ENCODE measurements at places on chromosomes 5 and 9.

DNA sequence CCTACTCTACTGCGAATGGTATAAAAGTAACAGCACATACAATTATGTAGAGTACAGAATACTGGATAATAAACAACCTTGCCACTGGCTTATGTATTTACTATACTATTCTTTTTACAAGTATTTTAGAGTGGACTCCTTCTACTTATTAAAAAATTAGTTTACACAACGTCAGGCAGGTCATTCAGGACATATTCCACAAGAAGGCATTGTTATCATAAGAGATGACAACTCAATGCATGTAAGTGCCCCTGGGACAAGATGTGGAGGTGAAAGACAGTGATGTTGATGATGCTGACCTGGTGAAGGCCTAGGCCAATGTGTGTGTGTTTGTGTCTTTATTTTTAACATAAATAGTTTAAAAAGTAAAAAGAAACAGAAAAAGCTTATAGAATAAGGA, 421.7 kb downstream of the CDH12 start:
- DNase-seq = no peak

DNA sequence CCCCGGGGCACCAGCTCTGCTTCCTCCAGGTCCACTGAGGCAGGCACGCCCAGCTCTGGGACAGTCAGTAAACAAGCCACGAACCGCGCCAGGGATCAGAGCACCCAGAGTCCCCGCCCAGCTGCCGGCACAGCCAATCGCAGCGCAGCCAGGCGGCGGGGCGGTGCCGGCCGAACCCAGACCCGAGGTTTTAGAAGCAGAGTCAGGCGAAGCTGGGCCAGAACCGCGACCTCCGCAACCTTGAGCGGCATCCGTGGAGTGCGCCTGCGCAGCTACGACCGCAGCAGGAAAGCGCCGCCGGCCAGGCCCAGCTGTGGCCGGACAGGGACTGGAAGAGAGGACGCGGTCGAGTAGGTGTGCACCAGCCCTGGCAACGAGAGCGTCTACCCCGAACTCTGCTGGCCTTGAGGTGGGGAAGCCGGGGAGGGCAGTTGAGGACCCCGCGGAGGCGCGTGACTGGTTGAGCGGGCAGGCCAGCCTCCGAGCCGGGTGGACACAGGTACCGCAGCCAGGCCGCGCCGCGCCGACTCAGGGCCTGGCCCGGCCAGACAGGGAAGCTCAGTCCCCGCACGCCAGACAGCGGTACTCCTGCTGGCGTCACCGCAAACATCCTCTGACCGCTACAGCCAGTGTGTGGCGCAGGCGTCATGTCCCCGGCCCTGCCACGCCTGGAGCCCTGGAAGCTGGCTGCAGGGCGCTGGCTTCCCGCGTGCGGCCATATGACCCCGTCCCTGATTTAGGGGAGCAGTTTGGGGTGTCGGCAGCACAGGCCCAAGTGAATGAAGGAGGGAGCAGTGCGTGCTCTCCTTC, at the start of gene CTSL:
Gene CTSL (plus strand): TSS at position 220 of the 810 bp plus-strand sequence. CDS start 1,485 bp downstream, outside the sequence.
- peak; percentile 51 for DNase-seq

DNA sequence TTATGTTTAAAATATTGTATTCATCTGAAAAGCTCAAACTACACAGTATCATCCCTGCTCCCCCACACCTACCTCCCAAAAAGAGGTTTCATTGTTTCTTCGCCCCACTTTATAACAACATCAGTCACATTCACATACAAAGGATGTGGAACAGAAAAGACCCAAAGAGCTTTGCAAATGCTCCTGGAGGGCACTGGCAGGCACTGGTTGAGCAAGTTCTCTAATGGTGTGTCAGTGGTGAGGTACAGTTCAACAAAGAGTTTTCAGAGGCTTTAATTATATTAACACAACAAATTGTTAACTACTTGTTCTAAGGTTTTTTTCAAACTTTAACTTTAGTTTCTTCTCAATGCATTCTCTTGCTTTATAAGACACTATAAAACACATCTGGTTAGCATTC, 54.1 kb upstream of the ECM2 start:
- no peak for DNase-seq

DNA sequence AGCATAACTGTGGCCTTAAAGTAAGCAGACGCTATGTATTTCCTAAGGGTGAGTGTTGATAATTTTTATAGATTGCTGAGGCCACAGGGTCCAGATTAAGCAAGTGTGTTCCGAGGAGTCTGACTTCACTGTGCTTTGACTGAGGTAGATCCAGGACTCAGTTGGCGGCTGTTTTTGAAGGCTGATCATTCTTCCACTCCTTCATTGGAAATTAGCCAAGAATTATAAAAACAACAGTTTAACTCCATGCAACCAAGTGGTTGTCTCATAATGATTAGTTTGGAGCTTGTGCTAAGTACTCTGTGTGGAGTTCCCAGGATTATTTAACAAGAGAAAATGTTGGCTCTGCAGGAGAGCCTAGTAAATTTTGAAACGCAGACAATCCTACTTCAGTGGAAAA, 19.1 kb downstream of the IQGAP2 start:
- DNase-seq = no peak

DNA sequence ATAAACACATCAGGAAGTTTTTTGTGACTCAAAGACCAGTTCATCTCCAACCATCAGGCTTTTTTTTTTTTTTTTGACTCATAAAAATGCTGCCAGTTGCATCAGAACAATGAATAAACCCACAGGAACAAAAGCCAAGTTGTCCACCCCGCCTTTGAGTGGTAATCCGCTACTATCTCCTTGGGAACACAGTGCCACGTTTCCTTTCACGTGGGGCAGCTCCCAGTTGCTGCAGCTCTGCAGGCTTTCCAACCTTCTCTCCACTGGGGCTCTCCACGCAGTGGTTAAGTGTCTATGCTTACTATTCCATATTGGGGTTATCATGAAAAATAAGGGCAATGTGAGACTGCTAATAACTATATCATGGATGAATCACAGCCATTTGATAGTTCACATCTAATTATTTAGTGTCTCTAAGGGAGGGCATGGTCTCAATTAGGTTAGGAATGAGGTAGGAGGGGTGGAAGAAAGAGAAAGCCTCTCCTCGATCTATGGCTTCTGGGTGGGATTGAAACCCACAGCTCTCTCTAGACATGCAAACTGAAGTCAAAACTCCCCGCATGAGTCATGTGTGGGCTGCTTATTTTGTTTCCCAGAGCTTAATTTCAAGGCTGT, 55.8 kb upstream of the ACTBL2 start:
- DNase-seq = no peak

GRCh38 chr5:135051399-135051798, 17.4 kb upstream of the PITX1 start:
- no peak for DNase-seq

DNA sequence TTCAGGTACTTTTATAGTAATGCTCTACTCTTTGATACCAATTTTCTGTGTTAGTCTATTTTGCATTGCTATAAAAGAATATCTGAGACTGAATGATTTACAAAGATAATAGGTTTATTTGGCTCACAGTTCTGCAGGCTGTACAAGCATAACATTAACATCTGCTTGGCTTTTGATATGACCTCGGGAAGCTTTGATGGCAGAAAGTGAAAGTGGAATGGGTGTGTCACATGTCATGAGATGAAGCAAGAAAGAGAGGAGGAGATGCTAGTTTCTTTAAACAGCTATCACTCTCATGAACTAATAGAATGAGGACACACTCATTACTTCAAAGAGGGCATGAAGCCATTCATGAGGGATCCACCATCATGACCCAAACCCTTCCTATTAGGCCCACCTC, 270.9 kb upstream of the IL12B start:
- DNase-seq = no peak

GRCh38 chr5:3489239-3489843, 106.3 kb upstream of the IRX1 start:
- no peak for DNase-seq

DNA sequence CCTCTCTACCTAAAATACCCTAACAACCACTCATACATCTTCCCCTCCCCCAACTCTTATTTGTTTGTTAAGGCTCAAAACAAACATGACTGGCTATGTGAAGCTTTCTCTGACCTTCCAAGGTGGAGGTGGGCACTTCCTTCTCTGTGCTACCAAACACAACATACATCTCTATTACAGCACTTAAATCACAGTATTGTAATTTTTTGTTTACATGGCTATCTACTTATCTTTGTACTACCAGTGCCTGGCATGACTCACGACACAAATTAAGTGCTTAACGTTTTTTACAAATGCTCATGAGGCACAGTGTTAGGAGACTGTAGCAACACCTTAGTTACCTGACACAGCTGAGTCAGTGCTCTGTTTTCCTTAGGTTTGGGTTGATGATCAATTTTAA, 18.6 kb downstream of the HOMER1 start:
- DNase-seq = no peak

DNA sequence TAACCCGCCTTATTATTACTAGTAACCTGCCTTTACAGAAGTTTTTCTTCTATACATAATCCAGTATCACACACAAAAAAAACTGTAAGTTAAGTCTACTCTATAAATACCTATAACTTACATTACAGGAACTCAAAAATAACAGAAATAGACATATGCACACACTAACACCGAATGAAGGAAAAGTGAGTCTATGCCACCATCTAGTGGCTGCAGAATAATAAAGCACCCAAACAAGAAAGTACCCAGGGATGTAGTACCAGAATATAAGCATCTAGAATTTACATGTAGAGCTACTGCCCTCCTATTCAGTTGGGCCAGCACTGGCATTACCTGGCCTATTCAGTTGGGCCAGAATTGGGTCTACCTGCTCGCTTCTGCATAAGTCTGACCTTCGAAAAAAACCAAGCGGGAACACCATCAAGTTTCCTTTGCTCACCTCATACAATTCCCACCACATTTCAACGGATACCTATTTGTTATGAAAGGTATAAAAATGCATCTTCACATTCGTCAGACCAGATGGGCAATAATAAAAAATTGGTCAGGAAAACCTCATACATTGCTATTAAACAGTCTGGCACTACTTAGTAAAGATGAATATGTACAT, 4.0 kb upstream of the NIPSNAP3A start:
- no peak for DNase-seq

DNA sequence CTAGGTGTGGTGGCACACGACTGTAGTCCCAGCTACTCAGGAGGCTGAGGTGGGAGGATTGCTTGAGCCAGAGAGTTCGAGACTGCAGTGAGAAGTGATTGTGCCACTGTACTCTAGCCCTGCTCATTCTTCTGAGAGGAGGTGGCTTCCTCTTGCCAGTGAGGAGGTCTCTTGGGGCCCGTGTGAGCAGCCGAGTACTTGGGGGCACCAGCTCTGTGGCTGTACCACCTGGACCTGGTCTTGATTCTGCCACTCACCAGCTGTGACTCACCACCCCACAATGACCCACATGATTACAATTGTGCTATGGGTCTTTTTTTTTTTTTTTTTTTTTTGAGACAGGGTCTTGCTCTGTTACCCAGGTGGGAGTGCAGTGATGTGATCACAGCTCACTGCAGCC, 18.0 kb upstream of the CRB2 start:
- no peak for DNase-seq

DNA sequence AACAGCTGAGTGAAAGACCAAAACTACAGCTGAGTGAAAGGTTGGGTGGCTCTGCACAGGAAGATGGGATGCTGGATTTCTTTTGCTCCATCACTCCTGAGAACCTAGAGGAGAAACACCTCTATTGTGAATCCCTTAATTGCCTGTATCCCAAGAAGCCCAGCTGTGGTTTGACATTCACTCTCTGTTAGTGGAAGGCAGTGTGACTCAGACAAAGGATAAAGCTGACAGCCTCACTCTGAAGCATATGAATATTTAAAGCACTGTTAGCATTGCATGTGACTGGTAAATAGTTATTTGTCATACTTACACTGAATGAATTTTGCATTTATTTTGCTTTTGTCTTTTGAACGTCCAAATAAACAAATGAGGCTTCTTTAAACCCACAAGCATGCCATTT, 367.1 kb upstream of the RIOK2 start:
- DNase-seq = no peak

DNA sequence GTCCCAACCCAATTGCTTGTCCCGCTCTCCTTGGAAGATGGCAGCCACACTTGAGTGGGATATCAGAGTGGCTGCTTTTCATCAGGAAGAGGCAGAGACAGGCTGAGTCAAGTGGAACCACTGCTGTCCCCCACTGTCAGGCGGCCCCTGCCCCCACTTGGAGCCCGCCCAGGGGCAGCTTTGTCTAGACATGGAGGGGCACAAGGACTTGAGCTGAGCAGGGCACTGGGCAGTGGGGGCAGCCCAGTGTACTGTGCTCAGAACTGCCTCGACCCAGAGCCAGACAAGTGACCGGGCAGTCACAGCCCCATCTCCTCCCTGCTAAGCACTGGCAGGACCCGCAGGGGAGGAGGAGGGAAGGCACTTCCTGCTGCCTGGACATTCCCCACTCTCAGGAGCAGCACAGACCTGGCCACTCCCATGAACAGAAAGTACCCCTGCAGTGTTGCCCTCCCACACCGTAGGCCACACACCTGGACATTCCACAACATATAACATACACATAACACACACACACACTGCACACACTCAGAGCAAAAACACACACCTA, 91.0 kb downstream of the MRPL36 start:
- DNase-seq = no peak

DNA sequence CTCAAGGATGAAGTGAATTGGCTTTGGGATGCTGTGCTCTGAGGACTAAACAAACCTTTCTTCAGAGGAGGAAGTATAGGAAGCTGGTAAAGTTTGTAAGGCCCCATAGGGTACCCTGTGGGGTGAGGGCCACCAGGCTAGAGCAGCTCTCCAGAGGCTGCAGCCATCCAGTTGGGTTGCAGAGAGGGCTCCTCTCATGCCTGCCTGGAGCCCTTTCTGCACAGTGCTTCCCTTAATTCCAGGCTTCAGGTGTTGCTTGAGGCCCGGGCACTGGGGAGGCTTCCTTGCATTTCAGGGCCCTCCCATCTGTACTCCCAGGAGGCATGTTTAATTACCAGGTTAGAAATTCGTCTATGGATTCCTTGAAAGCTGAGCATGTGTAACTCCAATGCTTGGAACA, 95.3 kb upstream of the FSTL4 start:
- no peak for DNase-seq

DNA sequence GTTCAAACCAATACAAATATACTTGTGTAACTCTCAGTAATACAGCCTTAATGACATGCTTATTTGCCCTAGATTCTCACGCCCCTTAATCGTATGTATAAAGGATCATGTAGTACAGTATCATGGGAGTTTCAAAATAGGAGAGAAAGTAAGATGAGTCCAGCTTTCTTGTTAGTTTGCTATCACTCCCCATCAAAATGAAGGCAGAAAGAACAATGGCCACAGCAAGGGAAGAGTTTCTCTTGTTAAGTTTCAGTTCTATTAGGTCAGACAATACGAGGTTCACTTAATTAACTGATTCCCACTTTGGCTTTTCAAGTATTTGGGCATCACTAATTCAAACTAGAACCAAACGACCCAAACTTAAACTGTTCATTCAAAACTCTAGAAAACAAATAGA, 55.4 kb downstream of the CDC14B start:
- DNase-seq = no peak
